ENCODE measurements at places on chromosomes 7 and 10.

GRCh38 chr10:79272353-79272752 lies 74.9 kb upstream of the PPIF start:
- DNase-seq, result no peak
- no peaks in the 10 kb centered on the region for H3K27me3 ChIP-seq
- no peak overlapping the region for H3K27ac ChIP-seq
- no peak overlapping the region for H3K4me3 ChIP-seq

DNA sequence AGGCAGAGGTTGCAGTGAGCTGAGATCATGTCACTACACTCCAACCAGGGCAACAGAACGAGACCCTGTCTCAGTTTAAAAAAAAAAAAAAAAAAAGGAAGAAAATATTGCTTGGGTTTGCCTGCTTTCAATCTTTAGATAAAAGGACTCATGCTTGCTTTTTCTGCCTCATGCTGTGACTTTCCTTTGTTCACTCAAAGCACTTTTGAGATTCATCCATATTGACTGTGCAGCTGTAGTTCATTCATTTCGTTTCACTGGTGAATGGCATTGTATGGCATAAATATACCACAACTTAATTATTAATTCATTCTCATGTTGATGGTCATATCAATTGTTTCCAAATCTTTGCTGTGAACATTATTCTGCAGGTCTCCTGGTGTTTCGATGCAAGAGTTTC lies 97.6 kb upstream of the NFE2L3 start:
- H3K4me1 ChIP-seq, result no peaks in the 10 kb centered on the region
- H3K36me3 ChIP-seq, result no peaks in the 10 kb centered on the region
- no peak overlapping the region for H3K4me3 ChIP-seq
- no peak overlapping the region for H3K27ac ChIP-seq
- DNase-seq, result no peak

DNA sequence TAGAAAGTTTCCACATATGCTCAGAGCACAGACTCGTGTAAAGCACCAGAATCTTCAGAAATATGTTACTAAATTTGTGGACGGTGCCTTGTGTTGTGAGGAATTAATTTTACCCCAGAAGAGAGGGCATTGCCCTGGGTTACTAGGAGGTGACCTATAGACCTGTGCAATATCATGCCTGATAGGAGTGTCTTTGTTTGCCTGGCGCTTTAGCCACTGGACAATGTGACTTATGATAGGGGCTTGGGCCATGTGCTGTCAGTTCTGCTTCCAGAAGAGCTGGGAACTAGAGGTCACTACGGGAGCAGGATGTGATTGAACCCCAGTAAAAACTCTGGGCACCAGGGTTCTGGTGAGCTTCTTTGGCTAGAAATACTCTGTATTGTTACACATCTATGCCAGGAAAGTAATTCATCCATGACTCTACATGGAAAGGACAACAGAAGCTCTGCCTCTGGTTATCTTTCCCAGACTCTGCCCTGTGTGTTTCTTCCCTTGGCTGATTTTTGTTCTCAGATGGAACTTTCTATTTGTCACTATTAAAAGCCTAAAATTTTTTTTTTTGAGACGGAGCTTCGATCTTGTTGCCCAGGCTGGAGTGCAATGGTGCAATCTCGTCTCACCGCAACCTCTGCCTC lies 75.5 kb downstream of the SIRT1 start:
- H3K27me3 ChIP-seq, result no peaks in the 10 kb centered on the region
- no peak overlapping the region for H3K27ac ChIP-seq
- H3K4me3 ChIP-seq, result no peak overlapping the region
- no peak for DNase-seq
- peaks cover 25% of the 10 kb centered on the region for H3K36me3 ChIP-seq

DNA sequence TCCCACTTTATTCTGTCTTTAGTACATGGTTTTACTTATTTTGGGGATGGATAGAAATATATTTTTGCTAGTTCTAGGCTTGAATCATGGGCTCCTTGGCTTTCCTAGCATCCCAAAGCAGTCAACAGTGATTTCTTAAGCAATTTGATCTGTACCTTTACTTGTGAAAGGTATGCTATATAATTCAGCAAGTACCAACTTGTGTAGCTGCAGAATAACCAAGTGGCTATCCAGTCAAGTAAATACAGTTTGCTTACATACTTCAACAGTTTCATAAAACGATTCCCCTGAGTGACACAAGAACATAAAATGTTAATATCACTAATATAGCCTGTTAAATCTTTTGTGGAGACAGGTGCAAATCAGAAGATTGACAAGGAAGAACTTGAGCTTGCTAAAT lies 67.2 kb downstream of the PODXL start:
- H3K36me3 ChIP-seq, result peaks cover 16% of the 10 kb centered on the region
- H3K27me3 ChIP-seq, result no peaks in the 10 kb centered on the region
- H3K4me1 ChIP-seq, result no peaks in the 10 kb centered on the region
- H3K4me3 ChIP-seq, result no peak overlapping the region
- no peak overlapping the region for H3K27ac ChIP-seq

GRCh38 chr10:119537953-119538630 lies 4.4 kb downstream of the RGS10 start:
- peaks cover 19% of the 10 kb centered on the region for H3K36me3 ChIP-seq
- H3K4me3 ChIP-seq, result peak overlapping the region; percentile 92
- H3K27me3 ChIP-seq, result no peaks in the 10 kb centered on the region
- no peak for DNase-seq
- peak overlapping the region; percentile 52 for H3K27ac ChIP-seq
- peaks cover 65% of the 10 kb centered on the region for H3K4me1 ChIP-seq

- H3K27me3 ChIP-seq, result peaks cover 32% of the 10 kb centered on the region
- H3K4me3 ChIP-seq, result no peak overlapping the region
- H3K27ac ChIP-seq, result no peak overlapping the region
- H3K4me1 ChIP-seq, result peaks cover 7% of the 10 kb centered on the region
- no peak for DNase-seq
Measured at GRCh38 chr10:80131499-80131901, 1.0 kb upstream of the PLAC9 start.
